ENCODE measurements at places on chromosomes 3 and 15.

DNA sequence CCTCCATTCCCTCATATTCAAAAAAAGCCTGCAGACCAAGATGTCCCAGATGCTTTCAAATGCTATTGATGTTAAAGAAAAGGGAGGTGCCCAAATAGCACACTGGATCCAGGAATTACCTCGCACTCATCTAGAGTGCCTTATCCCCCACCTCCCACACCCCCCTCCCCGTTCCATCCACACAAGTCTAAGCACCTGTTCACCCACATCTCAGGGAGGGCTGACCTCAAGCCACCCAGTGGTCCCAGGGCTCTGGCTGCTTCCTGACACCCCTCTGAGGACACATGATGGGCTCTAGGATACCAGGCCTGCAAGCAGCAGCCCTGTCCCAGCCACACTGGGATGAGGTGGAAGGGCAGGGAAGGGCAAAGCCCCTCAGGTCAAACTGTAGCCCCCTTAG is 4.8 kb downstream of the RBPMS2 start:
- no peak for ATAC-seq

- peak; percentile 38 for ATAC-seq
These were observed 534.2 kb downstream of the ZIC1 start for GRCh38 chr3:147943265-147943945.

- no peak for ATAC-seq
These were observed 447.4 kb upstream of the ROBO1 start for GRCh38 chr3:80215191-80215590.

GRCh38 chr3:102410616-102411015 is 24.2 kb upstream of the ZPLD1 start:
- ATAC-seq = no peak

Data from esophagus mucosa (tissue), 1 donor.